ENCODE measurements at places on chromosomes 5 and 9.

- H3K4me3 ChIP-seq = no peak overlapping the region
- no peaks in the 10 kb centered on the region for H3K4me1 ChIP-seq
- H3K27me3 ChIP-seq = no peaks in the 10 kb centered on the region
- no peak overlapping the region for H3K27ac ChIP-seq
Measured at GRCh38 chr5:134749415-134749814, 9.2 kb upstream of the DDX46 start.

- no peaks in the 10 kb centered on the region for H3K4me1 ChIP-seq
- no peaks in the 10 kb centered on the region for H3K36me3 ChIP-seq
- H3K27ac ChIP-seq = no peak overlapping the region
- H3K4me3 ChIP-seq = no peak overlapping the region
- DNase-seq = peak; percentile 33
- no peaks in the 10 kb centered on the region for H3K27me3 ChIP-seq
Measured at GRCh38 chr9:28853477-28853876, 1280.2 kb upstream of the C9orf72 start.

DNA sequence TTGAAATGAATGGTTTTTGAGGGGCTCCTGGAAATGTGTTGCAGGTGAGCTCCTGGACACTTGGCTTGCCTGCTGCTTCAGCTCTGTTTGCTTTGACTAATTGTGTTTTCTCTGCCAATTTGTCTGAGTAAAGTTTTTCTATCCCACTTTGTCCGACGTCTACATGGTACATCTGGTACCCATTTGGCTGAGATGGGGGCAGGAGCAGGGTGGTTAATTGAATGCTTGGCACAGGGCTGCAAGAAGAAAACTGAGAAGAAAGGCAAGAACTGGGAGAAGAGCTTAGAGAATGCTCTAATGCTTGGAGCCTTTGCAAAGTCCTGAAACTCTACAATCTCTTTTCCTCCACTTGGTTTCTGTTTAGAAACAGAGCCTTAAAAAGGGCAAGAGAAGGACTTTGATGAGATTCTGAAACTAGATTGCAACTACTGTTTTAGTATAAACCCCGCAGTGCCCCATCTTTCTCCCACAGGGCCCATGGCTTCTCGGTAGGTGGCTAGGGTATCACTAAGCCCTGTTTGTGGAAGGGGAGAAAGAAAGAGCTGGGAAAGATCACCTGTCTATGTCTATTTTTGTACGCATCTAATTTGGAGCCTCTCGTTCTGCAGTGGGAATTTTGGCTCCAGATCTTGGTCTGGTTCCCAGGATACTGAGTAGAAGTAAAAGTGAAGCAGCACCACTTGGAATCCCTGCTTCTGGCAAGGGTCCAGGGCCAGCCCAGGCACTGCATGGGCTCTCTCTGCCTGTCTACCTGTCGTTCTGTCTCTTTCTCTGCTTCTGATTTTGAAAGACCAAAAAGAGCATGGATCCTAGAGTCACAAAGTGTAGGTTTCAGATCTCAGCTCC is 214.4 kb downstream of the SEMA6A start:
- no peak overlapping the region for H3K27ac ChIP-seq
- H3K27me3 ChIP-seq = no peaks in the 10 kb centered on the region
- no peaks in the 10 kb centered on the region for H3K36me3 ChIP-seq
- H3K4me1 ChIP-seq = no peaks in the 10 kb centered on the region
- DNase-seq = no peak

DNA sequence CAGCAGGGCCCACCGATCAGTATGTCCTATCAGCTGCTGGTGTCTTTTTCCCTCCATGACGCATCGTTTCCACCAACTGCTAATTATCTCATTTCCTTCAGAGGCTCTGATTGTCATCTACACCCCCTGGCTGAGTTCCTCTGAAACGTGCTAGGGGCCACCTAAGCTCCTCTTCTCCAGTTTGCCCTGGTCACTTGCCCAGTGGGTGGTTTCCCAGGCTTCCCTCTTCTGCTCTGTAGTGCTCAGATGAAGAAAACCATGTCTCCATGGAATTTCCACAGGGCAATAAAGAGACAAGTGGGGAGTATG is 65.3 kb downstream of the TSTD2 start:
- DNase-seq = peak; percentile 11
- no peak overlapping the region for H3K4me3 ChIP-seq
- no peaks in the 10 kb centered on the region for H3K27me3 ChIP-seq
- H3K4me1 ChIP-seq = no peaks in the 10 kb centered on the region
- H3K27ac ChIP-seq = no peak overlapping the region
- no peaks in the 10 kb centered on the region for H3K36me3 ChIP-seq

DNA sequence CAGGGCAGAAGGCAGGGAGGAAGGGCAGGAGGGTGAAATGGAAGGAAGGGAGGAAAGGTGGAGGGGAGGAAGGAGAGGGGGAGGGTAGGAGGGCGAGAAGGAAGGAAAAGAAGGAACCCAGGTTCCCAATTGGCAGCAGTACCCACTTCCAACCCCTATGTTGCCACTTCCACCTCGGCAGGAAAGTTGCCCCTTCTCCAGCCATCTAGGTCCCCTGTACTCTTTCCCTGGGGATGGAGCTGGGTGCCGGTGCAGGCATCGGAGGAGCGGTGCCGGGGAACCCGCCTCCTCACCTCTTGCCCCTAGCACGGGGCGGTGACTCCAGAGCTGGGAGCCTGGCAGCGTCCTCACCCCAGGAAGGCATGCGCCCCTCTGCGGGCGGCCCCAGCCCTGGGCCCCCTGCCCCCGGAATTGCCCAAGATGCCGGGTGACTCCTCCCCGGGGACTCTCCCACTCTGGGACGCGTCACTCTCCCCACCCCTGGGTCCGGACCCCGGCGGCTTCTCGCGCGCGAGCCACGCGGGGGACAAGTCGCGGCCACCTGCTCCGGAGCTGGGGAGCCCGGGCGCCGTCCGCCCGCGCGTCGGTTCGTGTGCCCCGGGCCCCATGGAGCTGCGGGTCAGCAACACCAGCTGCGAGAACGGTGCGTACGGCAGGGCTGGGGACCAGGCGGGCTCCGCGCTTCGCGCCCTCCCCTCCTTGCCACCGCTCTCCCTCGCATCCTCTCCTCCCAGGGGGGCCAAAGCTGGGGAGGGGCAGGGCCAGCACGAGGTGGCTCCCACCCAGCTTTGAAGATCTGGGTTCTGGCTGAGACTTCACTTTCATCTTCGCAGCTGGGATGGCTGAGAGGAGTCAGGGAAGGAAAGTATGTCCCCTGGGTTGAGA is at the start of gene NIPAL4:
Gene NIPAL4, plus strand, starts transcription at position 499 of the 885 bp plus-strand sequence. Its CDS starts 108 bp downstream, at position 607.
- peak; percentile 50 for DNase-seq
- H3K27me3 ChIP-seq = peaks cover 16% of the 10 kb centered on the region
- no peak within 1 kb of the TSS for H3K27ac ChIP-seq
- peaks cover 5% of the 10 kb centered on the region for H3K4me1 ChIP-seq

DNA sequence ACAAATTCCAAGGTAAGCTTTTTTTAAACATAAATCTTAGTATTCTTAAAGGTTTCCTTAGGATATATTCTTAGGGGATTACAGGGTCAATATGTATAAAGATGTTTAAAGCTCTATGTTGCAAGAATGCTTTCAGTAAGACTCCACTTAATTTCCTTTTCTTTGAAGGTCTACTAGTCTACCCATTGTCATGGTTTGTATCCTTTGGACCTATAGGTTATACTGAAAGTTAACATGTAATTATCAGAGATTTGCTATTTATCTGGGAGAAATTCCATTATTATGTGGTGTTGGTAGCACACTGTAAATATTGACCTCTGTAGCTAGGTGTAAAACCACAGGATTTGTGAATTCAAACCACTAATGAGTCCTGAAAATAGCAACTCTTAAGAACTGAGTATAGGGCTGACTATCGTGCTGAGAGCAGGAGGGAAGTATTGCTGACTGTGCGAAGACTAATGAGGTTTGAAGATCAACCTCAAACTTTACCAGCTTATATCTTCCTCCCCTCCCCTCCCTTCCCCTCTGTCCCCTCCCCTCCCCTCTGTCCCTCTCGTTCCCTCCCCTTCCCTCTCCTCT is 85.6 kb downstream of the GADD45G start:
- H3K4me3 ChIP-seq = no peak overlapping the region
- H3K27ac ChIP-seq = no peak overlapping the region

Data from H9 (cell line).